ENCODE measurements at places on chromosomes 1 and 21. TPM values are rescaled to one million over a fixed set of nuclear protein-coding genes. Genes with fewer than 3 reads are reported as not detected.

The HSD11B1 gene
- not detected for total RNA-seq

The C1QC gene
- total RNA-seq: not detected

The LCE1C gene
- total RNA-seq: not detected

GRCh38 chr1:151867765-151868411 is 14.4 kb upstream of the THEM5 start:
- DNase-seq: no peak

GRCh38 chr21:36820176-36821031 is 121.5 kb downstream of the SIM2 start:
- DNase-seq: no peak

Measured in HepG2 (cell line).